T-helper 2 cell (primary cell): ENCODE measurements at places on chromosomes 1 and 21.
A peak's percentile ranks its signal among the peaks of the same experiment; 100 is the strongest.

DNA sequence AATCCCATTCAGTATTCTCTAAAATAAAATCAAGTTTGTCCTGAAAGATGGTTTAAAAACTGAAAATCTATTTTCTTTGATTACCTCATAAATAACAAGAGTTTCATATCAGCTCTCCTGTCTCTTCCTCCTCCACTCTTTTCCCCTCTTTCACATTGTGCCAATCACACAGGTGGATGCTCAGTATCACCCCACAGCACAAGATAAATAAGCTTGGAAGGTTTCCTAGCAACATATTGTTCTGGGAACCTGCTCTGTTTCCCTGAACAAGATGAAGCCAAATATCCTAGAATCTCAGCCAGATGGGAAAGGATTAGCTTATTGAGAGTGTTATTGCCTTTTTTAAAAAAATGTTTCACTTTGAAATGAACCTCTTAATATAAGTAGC lies 45.7 kb upstream of the CACYBP start:
- DNase-seq: no peak

GRCh38 chr1:65069011-65069565 lies 78.9 kb upstream of the AK4 start:
- DNase-seq: peak; percentile 12

DNA sequence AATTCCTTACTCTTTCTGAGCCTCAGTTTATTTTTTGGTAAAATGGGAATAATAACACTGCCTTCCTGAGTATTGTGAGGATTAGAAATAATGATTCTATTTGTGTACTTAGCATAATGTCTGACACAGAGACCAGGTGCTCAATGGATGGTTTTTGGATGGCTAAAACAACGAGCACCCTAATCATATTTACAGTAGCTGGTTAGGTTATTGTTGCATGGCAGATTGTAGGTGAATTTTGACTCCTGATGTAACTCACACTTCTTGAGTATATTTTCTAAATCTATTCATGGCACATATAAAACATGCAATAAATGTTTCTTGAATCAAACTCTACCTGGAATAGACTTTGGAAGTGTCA lies 11.9 kb upstream of the DUSP10 start:
- DNase-seq: no peak

GRCh38 chr1:37509181-37509580 lies 5.4 kb downstream of the MEAF6 start:
- no peak for DNase-seq

GRCh38 chr1:109827986-109828385 lies 64.3 kb upstream of the EPS8L3 start:
- DNase-seq: no peak

- no peak for DNase-seq
Observed at GRCh38 chr21:18354947-18355346, 48.6 kb downstream of the TMPRSS15 start.

- DNase-seq: no peak
Observed at GRCh38 chr1:214708321-214708955, 105.4 kb downstream of the CENPF start.

GRCh38 chr21:44748621-44749020 lies 37.2 kb upstream of the TSPEAR start:
- DNase-seq: no peak

GRCh38 chr1:229466887-229467286 lies 33.0 kb upstream of the ACTA1 start:
- DNase-seq: no peak

- DNase-seq: no peak
Observed at GRCh38 chr1:86487131-86487810, 18.5 kb downstream of the CLCA1 start.

DNA sequence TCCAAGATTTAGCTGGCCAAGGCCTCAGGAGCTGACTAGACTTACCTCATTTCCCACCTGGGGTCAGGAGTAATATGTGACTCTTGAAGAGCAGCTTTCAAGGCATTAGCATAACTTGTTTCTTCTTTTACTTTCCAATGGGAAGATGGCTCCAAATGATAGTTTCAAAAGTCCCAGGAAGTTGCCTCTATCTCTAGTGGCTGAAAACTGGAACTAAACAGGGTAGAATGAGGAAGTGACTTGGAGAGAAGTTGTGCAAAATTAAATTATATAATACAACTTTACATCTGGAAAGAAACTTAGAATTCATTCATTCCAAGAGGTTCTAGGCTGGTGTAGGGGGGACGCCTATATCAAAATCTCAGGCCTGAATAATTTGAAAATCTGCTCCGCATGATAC lies 250.1 kb upstream of the FMN2 start:
- no peak for DNase-seq

- no peak for DNase-seq
Observed at GRCh38 chr1:228241259-228241658, 33.4 kb downstream of the OBSCN start.

GRCh38 chr1:154957091-154957657 lies 1.3 kb upstream of the PBXIP1 start:
- DNase-seq: no peak

GRCh38 chr21:31599563-31599962 lies 59.9 kb upstream of the SOD1 start:
- no peak for DNase-seq

DNA sequence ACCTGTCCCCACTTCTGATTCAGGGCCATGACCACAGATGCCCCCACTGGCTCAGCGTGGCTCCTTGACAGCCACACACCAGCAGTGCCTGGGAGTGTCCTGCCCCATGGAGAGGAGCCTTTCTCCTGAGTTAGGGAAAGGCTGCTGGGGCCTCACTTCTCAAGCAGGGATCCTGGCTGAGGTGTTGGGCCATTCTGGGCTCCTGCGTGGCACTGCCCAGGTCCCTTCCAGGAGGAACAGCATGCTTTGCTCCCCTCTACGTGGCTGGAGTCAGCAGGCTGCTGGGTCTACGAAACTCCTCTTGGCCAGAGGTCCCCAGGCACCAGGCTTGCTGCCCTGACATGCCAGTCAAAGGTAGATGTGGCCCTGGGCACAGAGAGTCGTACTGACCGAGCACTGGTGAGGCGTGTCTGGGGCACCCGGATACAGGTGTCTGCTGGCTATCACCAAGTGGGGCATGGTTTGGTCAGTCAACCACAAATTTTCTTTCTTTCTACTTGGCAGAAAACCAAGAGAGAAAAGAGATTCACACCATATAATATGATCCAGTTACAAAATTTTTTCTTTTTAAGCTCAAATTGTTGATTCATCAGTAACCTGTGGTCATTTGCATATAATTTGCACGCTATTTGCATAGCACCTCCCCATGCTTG lies 4.1 kb downstream of the ADORA1 start:
- DNase-seq: no peak

- DNase-seq: no peak
Observed at GRCh38 chr1:48227165-48228013, 4.9 kb downstream of the SLC5A9 start.

- DNase-seq: no peak
Observed at GRCh38 chr1:159860456-159860855, 2.0 kb downstream of the VSIG8 start.

DNA sequence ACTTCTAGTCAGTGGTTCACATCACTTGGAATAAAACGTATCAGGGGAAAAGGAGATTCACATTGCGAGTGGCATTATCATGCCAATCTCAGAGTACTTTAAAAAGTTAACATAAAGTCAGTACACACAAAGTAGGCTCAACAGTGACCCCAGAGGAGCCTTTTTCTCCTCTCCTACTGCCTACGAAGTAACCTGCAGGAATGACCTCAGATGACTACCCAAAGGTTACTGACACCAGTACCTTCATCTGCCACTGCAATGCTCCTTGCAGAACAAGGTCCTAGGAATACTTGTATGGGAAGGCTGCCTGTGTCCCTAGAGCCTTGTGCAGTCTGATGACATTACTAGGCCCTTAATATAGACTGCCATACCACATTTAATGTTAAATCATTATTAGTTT lies 389.8 kb upstream of the LYPLAL1 start:
- DNase-seq: no peak

- no peak for DNase-seq
Observed at GRCh38 chr1:234715252-234716014, 105.5 kb upstream of the IRF2BP2 start.

DNA sequence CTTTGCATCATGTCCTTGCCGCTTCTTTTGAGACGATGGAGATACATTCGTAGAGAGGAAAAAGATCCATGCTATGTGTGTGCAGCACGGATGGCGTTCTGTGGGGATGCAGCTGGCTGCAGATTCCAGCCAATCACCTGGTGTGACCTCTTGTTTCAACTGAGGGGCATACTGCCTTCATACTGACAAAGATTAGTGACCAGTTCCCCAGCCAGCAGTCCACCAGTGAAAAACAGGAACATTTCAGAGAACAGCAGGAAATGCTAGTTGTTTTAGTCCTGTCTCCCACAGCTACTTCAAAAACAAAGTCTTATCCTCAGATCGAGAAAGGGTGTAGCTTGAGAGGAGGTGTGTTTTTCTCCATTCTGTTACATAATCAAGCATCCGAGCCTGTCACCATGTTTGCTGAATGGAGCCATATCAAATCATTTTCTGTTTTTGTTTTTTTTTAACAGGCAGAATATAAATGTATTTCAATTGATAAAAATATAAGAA lies 255.7 kb upstream of the FMN2 start:
- DNase-seq: no peak

- no peak for DNase-seq
Observed at GRCh38 chr1:211548321-211549091, 30.5 kb downstream of the SLC30A1 start.

DNA sequence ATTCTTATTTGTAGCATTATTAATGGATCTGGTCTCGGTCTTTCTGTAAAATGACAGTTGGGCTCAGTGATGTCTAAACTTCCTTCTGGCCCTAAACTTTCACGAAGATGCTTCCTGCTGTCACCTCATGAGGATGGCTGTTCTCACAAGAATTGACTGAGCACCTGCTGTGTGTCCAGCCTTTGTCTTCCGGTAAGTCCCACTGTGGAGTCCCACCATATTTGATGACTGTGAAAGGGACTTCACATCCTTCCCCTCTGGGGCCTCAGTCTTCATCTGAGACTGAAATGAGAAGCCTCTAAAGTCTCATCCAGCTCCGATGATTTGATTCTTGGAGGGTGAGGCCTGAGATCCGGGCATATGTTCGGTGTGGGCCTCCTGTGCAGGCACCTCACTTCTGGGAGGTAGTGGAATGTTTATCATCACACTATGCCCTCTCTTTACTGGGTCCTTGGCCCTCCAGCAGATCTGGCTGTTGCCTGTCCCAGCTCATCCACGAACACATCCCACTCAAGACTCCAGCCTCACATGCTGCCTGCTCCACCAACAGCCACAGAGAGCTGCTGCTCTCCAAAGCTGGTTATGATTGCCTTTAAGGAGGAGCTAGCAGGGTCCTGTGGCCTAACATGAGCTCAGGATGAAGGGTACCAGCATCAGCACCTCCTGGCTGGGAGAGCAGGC lies 95.8 kb downstream of the KCNN3 start:
- no peak for DNase-seq

DNA sequence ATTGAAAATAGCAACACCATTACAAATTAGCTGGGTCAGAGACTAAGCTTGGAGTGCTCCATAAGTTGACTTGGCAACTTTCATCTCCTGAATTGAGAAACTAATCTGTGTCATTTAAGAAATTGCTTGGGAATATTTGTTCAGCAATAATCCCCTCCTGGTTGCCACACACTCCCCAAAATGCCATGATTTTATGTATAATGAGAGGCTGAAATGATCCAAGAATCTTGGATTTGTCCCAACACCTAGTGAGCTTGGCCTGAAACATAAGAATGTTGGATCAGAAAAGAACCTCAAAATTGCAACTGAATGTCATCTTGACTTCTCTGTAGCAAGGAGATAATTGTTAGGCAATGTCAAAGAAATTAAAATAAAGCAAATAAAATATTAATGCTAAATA lies 805.9 kb upstream of the ADAMTS5 start:
- no peak for DNase-seq

GRCh38 chr1:58979086-58979485 lies 195.2 kb upstream of the JUN start:
- DNase-seq: no peak

GRCh38 chr1:183126528-183126927 lies 59.5 kb upstream of the LAMC2 start:
- no peak for DNase-seq

GRCh38 chr1:36643371-36644270 lies 160.9 kb upstream of the CSF3R start:
- no peak for DNase-seq

GRCh38 chr1:222329493-222330045 lies 218.3 kb downstream of the HHIPL2 start:
- no peak for DNase-seq

- DNase-seq: peak; percentile 72
Observed at GRCh38 chr1:51189421-51190073, 46.5 kb upstream of the RNF11 start.

- DNase-seq: no peak
Observed at GRCh38 chr1:110135246-110135645, 15.0 kb upstream of the SLC6A17 start.

GRCh38 chr1:9629445-9630201 lies 21.9 kb upstream of the PIK3CD start:
- DNase-seq: peak; percentile 95

GRCh38 chr21:27691516-27691915 lies 724.6 kb upstream of the ADAMTS5 start:
- DNase-seq: no peak

- DNase-seq: no peak
Observed at GRCh38 chr1:170310951-170311350, 165.2 kb downstream of the NTMT2 start.

DNA sequence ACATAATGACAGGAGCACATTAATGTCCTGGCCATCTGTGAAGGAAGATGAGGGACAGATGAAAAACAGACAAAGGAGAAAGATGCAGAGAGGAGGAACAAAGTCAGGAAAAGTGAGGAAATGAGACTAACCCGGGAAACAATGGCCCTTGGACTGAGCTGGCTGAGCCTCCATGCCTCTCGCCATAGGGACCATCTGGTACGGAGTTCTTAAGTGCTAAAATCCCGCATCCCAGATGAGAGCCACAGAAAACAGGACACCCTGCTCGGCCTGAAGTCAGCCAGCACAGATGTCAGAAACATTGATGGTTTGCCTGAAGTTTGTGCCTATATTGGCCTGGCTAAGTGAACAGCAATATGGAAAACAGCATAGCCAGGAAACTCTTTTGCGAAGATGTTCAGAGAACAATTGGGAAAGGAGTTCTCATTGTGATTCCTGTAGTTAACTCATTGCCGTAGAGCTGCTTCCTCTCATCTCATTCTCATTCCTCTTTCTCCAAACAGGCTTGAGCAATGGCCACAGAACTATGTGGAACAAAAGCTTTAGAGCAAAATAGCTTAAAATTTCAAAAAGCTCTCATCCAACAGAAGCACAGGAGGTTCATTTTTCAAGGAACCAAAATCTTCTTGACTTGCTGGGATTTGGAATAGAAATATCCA lies 96.6 kb downstream of the ASTN1 start:
- no peak for DNase-seq

- DNase-seq: no peak
Observed at GRCh38 chr21:42315296-42315891, at the start of gene TFF3. Gene TFF3, minus strand, starts transcription at chr21:42315409. Its CDS starts 35 bp downstream, at chr21:42315374.
